Activated T-helper 1 cell treated with Interleukin-2 at 50 U/mL for 16 hours (primary cell): ENCODE measurements at places on chromosomes 1 and 21.

DNA sequence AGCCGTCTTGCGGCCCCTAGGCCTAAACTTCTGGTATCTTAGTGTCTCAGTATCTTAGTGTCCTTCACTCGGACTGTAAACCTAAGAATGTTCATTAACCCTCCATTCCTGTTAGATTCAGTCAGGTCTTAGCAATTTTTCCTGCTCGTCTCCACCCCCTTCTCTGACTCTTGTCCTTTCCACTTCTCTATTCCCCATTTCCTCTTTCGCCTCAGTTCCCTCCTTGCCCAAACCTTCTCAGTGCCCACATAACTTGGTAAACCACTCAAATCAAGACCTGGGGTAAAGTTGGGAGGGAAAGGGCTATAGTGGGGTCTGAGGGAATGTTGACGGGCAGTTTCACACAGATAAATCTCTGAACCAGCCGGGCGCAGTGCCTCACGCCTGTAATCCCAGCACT lies 726 bp upstream of the FCER1G start:
- DNase-seq, result no peak

GRCh38 chr1:118866330-118866729 lies 121.8 kb downstream of the TBX15 start:
- DNase-seq, result no peak

DNA sequence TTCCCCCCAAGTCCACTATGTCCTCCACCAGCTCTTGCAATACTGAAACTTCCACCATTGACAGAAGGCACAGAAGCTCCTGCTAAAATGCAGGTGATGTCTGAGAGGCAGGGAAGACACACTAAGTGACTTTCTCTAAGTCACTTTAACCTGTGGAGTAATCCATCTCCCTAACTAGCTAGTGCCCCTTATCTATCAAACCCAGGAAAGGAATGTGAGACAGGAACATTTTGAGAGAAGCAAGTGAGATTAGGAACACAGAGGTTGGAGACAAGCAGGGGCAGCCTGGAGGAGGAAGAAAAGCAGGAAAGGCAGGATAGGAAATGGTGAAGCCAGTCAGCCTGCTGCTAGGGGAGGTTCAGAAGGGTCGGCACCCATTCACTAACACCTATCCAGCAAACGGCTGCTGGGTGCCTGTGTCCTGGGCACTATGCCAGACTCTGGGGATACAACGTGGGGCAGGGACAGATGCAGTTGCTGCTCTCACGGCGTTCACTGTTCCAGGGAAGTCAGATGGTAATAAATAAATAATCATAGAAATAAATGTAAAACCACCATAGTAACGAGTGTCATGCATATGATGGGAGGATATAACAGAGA lies 7.0 kb downstream of the GPA33 start:
- DNase-seq, result no peak

GRCh38 chr1:13749543-13750341 lies 49.8 kb downstream of the PRDM2 start:
- DNase-seq, result no peak

DNA sequence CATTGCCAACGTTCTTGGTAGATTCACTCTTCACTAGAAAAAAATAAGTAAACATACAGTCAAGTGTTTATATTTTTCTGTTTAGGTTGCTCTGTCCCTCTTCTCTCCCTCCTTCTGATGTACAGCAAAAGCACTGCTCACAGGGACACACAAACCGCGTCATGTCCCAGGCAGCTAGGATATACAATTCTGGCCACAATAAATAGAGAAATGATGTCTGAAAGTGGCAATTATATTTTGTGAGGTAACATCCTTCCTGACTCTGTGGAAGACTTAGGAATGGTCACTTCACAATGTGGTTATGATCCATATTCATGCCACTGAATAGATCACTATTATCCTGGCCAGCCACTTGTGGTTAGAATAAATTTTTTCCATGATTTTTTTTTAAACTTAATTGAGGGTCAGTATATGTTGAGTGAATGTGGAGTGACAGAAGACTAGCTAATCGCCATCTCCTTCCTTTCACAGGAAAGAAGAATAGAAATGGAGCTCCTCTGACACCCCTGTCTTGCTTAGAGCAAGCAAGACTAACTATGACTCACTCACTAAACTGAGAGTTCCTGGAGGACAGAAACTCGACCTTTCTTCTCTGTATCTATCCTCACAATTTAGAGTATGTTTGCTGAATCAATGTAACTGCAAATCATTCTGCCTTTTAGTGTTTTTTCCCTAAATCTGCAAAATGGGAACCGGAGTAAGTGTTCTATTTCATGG lies 54.0 kb downstream of the ZNHIT6 start:
- no peak for DNase-seq

- no peak for DNase-seq
These were observed 50.8 kb upstream of the ECE1 start for GRCh38 chr1:21341022-21341421.
